ENCODE measurements at places on chromosomes 3 and 15.

GRCh38 chr3:144677103-144677502 lies 705.5 kb downstream of the DIPK2A start:
- DNase-seq, result no peak

DNA sequence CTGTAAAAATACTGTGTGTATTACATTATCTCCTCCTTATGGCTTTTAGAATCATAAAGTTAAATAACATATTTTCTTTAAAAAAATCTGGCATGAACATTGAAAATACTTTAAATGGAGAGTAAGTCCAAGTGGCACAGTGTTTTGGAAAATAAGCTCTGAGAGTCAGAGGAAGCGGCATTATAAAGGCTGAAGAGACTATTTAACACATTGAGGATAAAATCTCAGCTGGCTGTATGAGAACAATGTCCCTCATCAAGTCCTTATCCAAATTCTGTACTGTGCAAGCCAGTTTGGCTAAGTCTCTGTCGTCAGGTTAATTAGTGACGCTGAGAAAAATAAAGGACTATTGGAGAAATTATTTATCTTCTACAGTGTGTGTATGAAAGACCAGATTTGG lies 245.5 kb downstream of the MFSD1 start:
- no peak for DNase-seq

- DNase-seq, result no peak
These were observed 7.1 kb downstream of the GPD1L start for GRCh38 chr3:32113566-32113965.

DNA sequence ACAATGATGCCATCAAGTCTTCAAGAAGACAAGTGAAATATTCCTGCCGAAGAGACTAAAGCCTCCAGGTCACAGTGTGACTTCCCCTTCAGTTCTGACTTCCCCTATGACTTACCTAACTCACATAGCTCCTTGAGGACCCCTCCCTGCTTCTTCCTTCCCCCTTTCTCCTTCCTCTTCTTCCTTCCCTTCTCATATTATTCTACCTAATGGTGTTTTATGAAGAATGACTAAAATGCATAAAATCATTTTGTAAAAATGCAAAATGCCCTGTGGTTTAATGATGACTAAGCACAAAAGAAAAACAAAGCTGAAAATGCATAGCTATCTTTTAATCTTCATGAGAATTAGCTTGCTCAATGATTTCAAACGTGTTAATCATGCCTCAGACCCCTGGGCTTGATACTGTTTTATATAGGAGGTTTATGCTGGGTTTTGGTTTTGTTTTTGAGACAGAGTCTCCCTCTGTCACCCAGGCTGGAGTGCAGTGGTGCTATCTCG lies 26.1 kb upstream of the TM4SF4 start:
- DNase-seq, result no peak

DNA sequence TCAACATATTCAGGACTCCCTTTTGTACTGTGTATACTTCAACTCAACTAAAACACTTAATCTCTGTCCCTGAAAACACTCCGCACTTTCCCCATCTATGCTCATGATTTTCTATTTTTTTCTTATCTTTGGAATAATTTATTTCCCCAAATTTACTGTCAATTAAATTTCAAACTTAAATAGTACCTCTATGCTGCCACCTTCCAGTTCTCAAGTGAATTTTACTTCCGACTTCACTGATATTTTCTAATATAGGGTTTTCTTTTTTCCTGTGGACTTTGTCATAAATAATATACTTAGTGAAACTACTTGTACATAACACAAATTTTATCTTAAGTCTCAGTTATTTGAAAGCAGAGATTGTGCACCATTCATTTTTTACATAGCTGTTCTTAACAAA lies 1303.3 kb downstream of the OTOL1 start:
- no peak for DNase-seq

- DNase-seq, result no peak
These were observed 124.9 kb upstream of the RASGRP1 start for GRCh38 chr15:38689522-38689921.

DNA sequence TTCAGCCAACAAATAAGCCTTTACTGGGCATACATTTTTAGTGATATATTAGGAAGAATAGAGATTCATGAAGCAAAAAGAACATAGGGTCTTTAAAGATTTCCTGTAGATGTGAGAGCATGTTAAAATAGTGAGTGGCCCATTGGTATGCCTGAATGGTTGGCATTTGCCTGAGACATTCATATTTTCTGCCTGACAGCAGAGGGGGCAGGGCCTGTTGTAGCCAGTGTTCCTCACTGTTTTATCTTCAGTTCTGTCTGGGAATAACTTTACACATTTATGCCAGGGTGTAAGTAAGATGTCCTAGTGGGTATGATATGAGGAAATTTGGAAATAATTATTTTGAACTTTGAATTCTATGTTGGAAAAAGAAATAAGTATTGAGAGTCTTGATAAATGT lies 704.7 kb upstream of the ARPP21 start:
- DNase-seq, result no peak

DNA sequence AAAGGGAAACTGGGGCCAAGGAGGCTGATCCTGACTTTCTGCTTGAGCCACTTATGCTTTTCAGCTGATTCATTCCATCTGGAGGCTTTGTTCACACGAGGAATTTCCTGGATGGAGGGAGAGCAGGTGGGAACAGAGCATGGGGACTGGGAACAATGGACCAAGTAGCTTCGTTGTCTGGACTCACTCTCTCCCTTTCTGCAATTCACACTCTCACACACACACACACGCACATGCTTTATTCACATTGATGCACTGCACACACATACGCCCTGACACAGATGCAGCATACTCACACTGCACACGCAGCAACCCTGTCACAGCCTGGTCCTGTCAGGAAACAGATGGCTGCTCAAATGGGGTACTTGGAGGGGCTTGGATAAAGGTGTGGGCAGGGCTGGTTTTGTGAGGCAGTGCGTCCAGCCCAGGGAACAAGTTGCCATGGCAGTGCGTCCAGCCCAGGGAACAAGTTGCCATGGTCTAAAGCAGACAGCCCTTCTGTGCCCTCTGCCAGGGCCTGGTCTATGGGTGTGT lies 19.8 kb upstream of the CHCHD6 start:
- DNase-seq, result no peak

DNA sequence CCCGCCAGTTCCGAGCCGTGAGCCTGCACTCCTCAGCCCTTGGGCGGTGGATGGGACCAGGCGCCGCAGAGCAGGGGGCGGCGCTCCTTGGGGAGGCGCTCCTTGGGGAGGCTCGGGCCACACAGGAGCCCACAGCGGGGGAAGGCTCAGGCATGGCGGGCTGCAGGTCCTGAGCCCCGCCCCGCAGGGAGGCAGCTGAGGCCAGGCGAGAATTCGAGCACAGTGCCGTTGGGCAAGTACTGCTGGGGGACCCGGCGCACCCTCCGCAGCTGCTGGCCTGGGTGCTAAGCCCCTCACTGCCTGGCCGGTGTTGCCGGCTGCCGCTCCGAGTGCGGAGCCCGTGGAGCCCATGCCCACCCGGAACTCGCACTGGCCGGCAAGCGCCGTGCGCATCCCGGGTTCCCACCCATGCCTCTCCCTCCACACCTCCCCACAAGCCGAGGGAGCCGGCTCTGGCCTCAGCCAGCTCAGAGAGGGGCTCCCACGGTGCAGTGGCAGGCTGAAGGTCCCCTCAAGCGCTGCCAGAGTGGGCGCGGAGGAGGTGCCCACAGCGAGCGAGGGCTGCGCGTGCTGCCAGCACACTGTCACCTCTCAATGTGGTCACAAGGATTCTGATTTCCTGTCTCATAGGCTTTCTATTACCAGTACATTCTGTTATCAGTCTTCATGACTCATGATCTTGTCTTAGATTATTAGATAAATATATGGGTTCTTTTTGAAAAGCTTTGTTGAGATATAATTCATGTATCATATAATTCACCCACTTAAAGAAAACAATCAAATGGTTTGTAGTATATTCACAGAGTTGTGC lies 44.0 kb upstream of the LRIG1 start:
- no peak for DNase-seq

DNA sequence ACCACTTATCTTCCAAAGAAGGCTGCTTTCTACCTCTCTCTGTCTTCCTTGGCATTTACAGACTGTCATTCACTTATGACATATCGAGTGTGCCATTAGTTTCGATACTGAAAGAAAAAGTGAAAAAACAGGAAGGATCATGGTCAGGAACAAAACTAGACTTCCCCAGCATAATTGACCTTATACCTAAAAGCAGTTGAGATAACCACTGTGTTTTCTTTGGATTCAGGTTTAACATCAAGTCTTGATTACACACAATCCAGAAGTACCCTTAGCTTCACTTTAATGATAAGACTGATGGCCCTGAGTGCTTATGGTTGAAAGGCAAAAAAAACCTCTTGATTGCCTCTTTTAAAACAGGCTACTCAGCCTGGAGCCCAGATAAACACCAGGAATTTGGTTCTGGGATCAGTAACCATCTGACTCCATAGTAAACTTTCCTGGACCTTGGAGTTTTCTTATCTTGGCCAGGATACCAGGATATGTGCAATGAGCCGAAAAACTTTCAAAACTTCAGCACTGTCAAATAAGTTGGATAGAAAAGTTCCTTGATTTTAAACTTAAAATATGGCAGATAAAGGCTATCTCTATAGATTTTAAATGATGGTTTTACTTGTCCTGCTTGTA lies 5.0 kb upstream of the UACA start:
- DNase-seq, result no peak

DNA sequence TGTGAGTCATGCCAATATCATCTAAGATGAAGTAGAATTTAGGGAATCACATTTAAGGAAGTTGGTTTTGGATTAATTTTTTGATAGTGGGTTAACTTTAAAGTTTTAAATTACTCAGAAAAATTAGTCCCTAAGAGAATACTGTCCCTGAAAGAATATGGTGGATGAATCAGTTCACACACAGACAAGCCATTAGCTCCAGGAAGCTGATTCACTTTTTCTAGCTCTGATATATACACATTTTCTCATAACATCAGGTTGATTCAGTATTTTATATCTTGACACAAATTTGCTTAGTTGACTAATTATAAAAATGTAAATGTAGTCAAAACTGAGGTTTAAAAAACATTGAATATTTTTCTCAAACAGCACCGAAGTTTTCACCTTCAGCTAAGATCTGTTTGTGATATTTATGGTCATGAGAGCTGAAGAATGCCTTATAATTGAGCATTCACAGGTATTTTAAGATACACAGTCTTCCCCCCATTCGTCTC lies 55.1 kb downstream of the MYH15 start:
- DNase-seq, result no peak

- DNase-seq, result no peak
These were observed 59.2 kb downstream of the TMOD3 start for GRCh38 chr15:51888593-51889195.

- DNase-seq, result no peak
These were observed 145.0 kb downstream of the CMSS1 start for GRCh38 chr3:99962703-99963102.

GRCh38 chr15:42069025-42069424 lies 25.3 kb downstream of the PLA2G4D start:
- no peak for DNase-seq

- DNase-seq, result no peak
These were observed 111.8 kb upstream of the TMC3 start for GRCh38 chr15:81485806-81486205.

GRCh38 chr3:100149713-100150415 lies 35.6 kb upstream of the FILIP1L start:
- DNase-seq, result no peak

DNA sequence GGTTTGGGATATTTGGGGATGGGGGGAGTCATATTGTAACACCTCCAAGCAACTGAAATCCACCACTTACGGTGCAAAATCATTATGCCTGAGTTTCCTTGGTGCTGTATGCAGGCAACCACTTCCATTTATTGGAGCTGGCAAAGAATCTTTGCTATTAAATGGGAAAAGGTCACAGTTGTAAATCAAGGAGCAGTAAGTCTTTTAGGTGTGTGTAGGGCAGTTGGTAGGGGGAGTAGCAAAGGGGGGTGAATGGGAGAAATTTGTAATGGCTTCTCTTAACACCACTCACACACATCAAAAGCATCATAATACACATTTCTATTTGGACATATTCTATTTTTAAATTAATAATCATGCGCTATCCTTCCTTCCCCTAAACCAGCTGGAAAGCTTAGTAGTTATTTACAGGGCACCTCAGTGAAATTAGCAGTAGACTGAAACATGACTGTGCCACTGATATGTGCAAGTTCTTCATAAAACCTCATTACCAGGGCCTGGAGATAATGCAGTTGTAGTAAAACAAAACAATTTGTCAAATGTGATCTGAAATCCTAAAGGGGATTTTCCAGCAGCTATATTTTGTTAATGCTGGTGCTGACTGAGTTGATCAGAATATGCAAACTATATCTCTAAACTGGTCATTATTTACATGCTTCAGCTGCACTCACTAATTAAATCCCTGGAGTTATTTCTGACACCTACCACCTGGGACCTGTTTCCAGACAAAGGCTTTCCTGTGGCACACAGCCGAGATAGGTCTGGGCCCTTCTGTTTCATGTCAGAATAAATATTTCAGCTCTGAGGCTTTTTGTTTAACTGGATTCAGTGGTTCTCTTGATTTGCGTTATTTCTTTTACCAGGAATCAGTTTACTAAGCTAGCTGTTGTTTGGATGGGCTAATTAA lies 90.1 kb downstream of the B3GALNT1 start:
- no peak for DNase-seq

- DNase-seq, result no peak
These were observed 33.7 kb upstream of the TEX264 start for GRCh38 chr3:51637144-51637940.

DNA sequence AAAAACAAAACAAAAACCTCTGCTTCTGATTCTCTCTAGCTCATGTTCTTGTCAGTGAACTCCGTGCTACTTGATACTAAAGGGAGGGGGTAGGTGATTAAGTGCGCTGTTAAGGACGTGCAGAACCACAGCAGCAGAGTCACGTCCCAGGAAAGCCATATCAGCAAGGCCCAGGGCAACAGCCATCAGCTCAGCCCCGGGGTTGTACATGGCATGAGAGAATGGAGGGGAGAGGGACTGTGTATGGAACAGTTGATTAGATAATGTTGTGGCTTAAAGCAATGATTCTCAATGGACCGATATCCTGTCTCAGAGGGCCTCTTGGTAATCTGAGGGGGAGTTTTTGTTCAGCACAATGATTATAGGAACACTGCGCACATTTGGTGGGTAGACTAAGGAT lies 27.6 kb downstream of the C2CD4A start:
- no peak for DNase-seq
